Progenitor cell of endocrine pancreas (in vitro differentiated cells): ENCODE measurements at places on chromosomes 13 and 19. TPM values are rescaled to one million over a fixed set of nuclear protein-coding genes. Genes with fewer than 3 reads are reported as not detected.

GRCh38 chr19:49160450-49161189, 3.0 kb downstream of the TRPM4 start:
- DNase-seq, result no peak
- peaks cover 46% of the 10 kb centered on the region for H3K27me3 ChIP-seq
- H3K36me3 ChIP-seq, result peaks cover 2% of the 10 kb centered on the region
- H3K4me1 ChIP-seq, result peaks cover 15% of the 10 kb centered on the region
- H3K27ac ChIP-seq, result no peak overlapping the region
- H3K4me3 ChIP-seq, result no peak overlapping the region

Gene CASP14
- total RNA-seq, result not detected in 2 replicates

Gene URAD
- total RNA-seq, result not detected in 2 replicates

DNA sequence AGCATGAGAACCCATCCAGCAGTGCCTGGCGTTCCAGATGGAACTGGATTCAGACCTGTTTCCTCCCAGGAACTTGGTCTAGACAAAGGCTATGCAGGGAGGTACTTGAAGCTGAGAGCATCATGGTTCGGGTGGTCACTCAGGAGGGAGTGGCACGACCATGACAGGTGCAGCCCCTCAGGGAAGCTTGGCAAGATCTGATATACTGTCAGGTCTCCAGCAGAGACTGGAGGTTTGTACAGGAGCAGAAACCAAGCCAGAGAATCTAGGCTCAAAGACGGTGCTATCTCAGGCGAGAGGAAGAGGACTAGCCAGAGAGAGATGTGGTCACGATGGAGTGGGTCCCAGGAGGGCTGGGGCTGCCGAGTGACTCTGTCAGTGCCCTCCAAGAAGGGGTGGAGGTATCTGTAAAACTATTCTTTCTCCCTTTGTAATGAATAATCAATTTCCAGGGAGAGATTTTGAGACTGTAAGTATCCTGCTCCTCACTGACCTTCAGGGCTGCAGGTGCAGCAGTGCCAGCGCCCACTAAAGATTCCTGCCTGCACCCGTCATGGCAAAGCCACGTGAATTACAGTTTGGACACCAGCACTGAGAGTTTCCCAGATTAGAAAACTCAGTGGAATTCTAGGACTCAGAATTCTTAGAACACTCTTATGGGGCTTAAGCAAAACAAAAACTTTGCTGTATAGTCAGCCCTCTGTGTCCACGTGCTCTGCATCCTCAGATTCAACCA, 10.2 kb upstream of the DCUN1D2 start:
- H3K27ac ChIP-seq, result no peak overlapping the region
- H3K4me1 ChIP-seq, result peaks cover 2% of the 10 kb centered on the region
- no peak for DNase-seq
- no peaks in the 10 kb centered on the region for H3K27me3 ChIP-seq

- H3K4me1 ChIP-seq, result no peaks in the 10 kb centered on the region
- DNase-seq, result no peak
- H3K4me3 ChIP-seq, result no peak overlapping the region
Measured at GRCh38 chr19:5231857-5232678, 108.5 kb downstream of the PTPRS start.

Gene TEX29
- total RNA-seq, result 0.43 and 0.44 TPM in 2 replicates

Gene FFAR1
- total RNA-seq, result 0.33 and 0.74 TPM in 2 replicates

DNA sequence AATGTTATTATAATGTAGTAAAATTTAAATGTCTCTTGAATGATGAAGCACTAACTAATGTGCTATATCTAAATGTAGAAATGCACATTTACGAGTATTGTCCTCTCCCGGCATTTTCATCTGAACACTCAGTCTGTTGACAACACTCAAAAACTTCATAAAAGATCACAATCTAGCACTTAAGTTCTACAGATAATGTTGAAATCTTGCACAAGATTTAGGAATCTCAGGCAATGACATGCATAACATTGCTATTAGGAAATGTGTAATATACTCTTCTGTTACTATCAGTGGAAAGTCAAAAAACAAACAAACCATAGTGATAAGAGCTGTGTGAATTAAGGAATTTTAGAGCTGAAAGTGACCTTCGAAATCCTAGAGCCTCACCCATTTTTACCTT, 37.5 kb upstream of the XPO4 start:
- no peak overlapping the region for H3K27ac ChIP-seq
- no peaks in the 10 kb centered on the region for H3K36me3 ChIP-seq
- H3K4me3 ChIP-seq, result no peak overlapping the region
- H3K4me1 ChIP-seq, result peaks cover 6% of the 10 kb centered on the region
- H3K27me3 ChIP-seq, result peaks cover 7% of the 10 kb centered on the region
- no peak for DNase-seq

Gene ZNF66
- total RNA-seq, result 30.6 and 31.2 TPM in 2 replicates

DNA sequence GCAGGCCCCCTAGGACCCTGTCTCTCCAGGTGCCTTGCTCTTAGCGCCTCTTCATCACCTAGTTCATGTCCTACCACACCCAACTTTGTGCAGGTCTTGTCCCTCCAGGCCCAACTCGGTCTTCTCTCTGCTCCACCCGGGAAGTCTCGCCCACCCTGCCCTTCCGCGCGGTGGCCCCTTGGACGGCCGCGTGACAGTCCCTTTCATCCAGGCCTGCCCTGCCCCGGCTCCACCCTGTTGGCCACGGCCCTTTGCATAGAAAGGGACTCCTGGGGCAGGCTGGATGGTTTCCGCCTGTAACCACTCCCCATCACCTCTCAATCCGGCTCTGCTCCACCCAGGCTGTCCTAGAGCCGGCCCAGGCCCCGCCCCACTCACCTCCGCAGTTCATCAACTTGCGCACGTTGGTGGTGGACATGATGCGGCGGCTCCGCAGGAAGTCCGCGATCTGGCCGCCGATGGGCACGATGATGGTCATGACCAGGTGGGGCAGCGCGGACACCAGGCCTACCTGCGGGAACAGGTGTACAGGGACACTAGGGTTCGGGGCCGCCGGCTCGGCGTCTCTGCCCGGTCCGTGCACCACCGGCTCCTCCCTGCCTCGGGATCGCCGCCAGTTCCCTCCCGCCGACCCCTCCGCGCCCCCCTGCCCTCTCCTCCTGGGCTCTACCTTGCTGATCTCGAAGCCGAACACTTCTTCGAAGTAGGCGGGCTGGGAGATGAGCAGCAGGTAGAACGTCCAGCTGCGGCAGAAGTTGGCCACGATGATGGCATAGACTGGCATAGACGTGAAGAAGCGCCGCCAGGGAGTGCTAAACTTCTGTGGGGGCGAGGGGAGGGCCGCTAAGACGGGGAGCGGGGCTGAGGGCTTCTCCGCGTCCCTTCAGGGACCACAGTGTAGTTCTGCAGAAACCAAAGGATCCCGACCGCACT, 7.2 kb downstream of the GFY start:
- H3K36me3 ChIP-seq, result no peaks in the 10 kb centered on the region
- peaks cover 4% of the 10 kb centered on the region for H3K4me1 ChIP-seq

Gene KLK15
- not detected in 2 replicates for total RNA-seq

DNA sequence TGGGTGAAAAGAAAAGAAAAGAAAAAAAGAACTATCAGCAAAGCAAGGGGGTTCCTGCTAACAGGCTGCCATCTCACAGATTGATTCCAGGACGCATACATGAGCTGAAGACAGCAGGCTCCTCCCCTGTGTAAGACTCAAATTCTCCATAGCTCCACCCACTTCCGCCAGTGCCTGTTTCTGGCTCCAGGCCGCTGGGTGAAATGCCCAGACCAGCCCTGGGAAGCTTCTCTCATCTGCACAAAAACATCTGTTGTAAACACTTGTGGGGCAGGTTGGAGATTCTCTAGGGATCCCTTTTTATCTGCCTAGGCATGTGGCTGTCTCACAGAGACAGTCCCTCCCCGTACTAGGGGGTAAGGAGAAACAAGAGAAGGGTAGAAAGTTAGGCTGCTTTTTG, 1054.4 kb upstream of the SPRY2 start:
- no peak overlapping the region for H3K4me3 ChIP-seq
- H3K4me1 ChIP-seq, result peaks cover 28% of the 10 kb centered on the region
- peak overlapping the region; percentile 45 for H3K27ac ChIP-seq
- no peak for DNase-seq
- H3K27me3 ChIP-seq, result no peaks in the 10 kb centered on the region

DNA sequence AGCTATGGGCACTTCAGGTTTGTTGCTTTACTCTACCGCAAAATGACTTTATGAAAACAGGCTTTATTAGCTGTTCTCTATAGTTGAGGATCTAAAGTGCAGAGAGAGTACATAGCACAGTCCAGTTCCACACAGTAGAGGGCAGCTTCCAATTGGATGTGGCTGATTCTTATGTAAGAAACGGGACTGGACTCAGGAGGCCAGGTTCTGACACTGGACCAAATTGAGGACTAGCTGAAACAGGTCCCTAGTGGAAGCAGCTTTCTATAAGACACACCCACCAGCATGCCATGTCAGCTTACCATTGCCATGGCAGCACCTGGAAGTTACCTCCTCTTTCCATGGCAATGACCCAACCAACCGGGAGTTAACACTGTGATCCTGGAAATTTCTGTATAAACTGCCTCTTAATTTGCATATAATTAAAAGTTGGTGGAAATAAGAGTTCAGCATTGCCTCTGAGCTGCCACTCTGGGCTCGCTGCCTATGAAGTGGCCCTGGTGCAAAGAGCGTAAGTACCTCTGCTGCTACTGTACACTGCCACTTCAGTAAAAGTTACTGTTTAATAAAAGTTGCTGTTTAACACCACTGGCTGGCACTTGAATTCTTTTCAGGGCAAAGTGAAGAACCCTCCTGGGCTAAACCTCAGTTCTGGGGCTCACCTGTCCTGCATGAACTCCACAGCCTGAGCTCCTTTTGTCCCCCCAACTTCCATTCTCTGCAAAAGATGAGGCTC, 211.9 kb upstream of the SLC10A2 start:
- no peak for DNase-seq
- no peak overlapping the region for H3K4me3 ChIP-seq
- H3K27ac ChIP-seq, result no peak overlapping the region
- peaks cover 26% of the 10 kb centered on the region for H3K27me3 ChIP-seq
- H3K4me1 ChIP-seq, result peaks cover 21% of the 10 kb centered on the region

DNA sequence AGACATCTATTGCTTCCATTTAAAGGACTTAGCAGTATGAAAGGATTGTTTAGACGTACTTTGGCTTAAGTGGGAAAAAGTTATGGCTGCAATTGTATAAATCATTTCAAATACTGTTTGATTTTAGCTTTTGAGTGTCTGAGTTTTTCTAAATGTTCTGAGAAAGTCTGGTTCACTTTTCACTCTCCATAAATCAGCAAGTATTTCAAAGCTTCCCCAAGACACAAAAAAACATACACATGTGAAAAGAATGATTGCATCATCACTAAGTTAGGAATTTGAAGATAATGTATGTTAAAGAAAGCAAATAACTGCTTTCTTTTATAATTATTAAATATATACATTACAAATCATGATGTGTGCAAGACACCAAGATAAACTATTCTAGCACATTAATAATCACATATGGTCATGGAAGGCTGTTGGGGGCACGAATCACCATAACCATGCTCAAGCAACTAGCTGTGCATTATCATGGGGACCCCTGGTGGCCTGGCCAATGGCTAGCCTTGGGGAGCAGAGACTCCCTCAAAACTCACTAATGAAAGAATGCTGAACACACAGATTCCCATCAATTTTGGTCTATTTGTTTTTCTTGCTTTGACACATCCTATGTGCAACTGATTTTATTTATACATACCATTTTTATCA, 111.1 kb downstream of the MIPEP start:
- no peak overlapping the region for H3K4me3 ChIP-seq
- H3K36me3 ChIP-seq, result peaks cover 14% of the 10 kb centered on the region
- no peak overlapping the region for H3K27ac ChIP-seq
- H3K27me3 ChIP-seq, result no peaks in the 10 kb centered on the region

DNA sequence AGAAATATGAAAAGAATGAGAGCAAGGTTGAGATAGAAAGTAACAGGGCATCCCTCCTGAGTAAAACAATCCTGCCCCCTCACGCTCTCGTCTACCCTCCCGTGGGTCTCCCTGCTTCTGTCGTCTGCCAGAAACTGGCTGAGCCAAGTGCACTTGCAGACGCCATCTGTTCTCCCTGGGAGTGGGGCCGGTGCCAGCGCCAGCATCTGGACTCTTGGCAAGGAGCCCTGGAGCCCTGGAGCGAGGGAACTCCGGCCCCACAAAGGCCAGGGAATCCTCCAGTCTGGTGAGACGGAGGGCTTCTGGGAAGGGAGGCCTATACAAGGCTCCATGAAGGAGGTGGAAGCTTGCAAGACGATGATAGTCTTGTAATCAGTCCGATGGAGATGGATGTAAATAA, 2.3 kb upstream of the TMEM91 start:
- no peak overlapping the region for H3K27ac ChIP-seq
- peaks cover 8% of the 10 kb centered on the region for H3K4me1 ChIP-seq
- H3K36me3 ChIP-seq, result no peaks in the 10 kb centered on the region
- no peaks in the 10 kb centered on the region for H3K27me3 ChIP-seq

Gene ERICH6B
- not detected in 2 replicates for total RNA-seq

DNA sequence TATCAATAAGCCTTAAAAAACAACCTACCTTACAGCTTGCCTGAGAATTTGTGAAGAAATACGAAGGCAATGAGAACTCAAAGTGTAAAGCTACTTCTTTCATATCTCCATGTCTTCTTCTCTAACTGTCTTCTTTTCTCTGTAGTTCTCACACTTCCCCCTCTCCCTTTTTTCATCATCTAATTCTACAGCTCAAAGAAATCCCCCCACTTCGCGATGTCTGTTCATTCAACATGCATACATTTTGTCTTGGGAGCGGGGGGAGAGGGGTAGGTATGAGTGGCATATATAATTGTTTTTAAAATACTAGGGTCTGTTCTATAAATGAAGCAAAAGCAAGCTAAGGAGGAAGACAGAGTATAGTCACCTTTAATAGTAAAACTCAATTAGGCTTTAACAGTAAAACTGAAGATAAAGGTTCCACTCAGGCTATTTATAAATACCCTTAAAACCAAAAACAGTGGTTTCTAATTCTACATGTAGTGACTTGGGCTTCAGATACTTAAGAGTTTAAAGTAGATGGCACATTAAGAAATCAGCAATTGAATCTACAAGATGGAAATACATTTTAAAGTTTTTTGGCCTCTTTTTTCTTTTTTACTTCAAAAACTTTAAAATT, 106.9 kb downstream of the KLF12 start:
- peaks cover 21% of the 10 kb centered on the region for H3K4me1 ChIP-seq
- no peak for DNase-seq
- no peak overlapping the region for H3K27ac ChIP-seq
- peaks cover 8% of the 10 kb centered on the region for H3K36me3 ChIP-seq
- no peak overlapping the region for H3K4me3 ChIP-seq
- H3K27me3 ChIP-seq, result peaks cover 4% of the 10 kb centered on the region

GRCh38 chr13:99658261-99658991, 157.2 kb downstream of the TM9SF2 start:
- peaks cover 18% of the 10 kb centered on the region for H3K27me3 ChIP-seq
- H3K36me3 ChIP-seq, result no peaks in the 10 kb centered on the region
- peak overlapping the region; percentile 70 for H3K4me3 ChIP-seq
- DNase-seq, result peak; percentile 43

Gene ZNF681
- total RNA-seq, result 10.2 and 11.5 TPM in 2 replicates

Gene PTGER1
- total RNA-seq, result 0.34 and 0.84 TPM in 2 replicates

- H3K27me3 ChIP-seq, result no peaks in the 10 kb centered on the region
- peaks cover 4% of the 10 kb centered on the region for H3K4me1 ChIP-seq
- no peak for DNase-seq
- H3K36me3 ChIP-seq, result no peaks in the 10 kb centered on the region
Measured at GRCh38 chr13:83272652-83273240, 609.5 kb downstream of the SLITRK1 start.

- no peak overlapping the region for H3K4me3 ChIP-seq
- DNase-seq, result no peak
- no peaks in the 10 kb centered on the region for H3K27me3 ChIP-seq
- H3K36me3 ChIP-seq, result peaks cover 15% of the 10 kb centered on the region
Measured at GRCh38 chr13:23806874-23807526, 82.2 kb downstream of the MIPEP start.
